ENCODE measurements at places on chromosomes 5 and 9.

DNA sequence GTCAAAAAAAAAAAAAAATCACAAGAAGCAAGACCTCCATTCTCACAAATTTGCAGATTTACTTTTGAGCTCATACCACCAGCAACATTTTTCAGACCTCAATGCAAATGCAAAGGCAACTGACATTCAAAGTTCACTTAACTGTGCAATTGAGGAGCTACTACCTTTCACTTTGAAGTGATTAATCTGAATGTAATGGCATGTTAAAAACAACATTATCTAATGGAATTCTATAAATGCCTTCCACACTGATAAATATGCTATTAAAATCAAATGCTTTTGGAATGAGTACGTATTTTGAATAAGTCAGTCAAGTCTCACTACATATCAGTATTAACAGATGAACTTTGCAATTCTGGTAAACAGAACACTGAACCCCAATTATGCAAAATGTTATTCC lies 32.3 kb downstream of the UBQLN1 start:
- DNase-seq, result no peak

- no peak for DNase-seq
Measured at GRCh38 chr9:93642961-93643360, 66.6 kb downstream of the PHF2 start.

- no peak for DNase-seq
Measured at GRCh38 chr9:16100537-16101091, 547.8 kb downstream of the CCDC171 start.

- DNase-seq, result no peak
Measured at GRCh38 chr9:6562871-6563430, 82.6 kb downstream of the GLDC start.

GRCh38 chr5:105504-106070 lies 13.6 kb downstream of the PLEKHG4B start:
- no peak for DNase-seq

DNA sequence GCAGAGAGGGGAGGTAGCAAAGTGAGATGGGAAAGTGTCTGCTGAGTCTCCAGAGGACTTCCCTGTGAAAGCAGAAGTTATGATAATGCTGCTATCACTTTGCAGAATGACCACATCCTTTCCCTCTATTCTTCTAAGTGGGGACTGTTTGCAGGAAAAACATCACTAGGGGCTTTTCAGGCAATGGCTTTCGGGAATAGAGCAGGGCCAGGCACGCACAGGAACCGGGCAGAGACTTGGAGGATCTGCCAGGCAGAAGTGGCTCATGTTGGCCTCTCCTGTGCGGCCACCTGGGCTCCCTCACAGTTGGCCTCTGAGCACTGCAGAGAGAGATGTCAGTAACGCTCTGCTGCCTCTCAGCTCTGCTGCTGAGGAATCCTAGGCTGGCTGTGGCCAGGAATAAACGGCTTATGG lies 214.7 kb downstream of the MAST4 start:
- no peak for DNase-seq

GRCh38 chr5:81208904-81209303 lies 24.2 kb upstream of the CKMT2 start:
- no peak for DNase-seq

- DNase-seq, result no peak
Measured at GRCh38 chr9:110452227-110452801, 114.7 kb upstream of the TXNDC8 start.

DNA sequence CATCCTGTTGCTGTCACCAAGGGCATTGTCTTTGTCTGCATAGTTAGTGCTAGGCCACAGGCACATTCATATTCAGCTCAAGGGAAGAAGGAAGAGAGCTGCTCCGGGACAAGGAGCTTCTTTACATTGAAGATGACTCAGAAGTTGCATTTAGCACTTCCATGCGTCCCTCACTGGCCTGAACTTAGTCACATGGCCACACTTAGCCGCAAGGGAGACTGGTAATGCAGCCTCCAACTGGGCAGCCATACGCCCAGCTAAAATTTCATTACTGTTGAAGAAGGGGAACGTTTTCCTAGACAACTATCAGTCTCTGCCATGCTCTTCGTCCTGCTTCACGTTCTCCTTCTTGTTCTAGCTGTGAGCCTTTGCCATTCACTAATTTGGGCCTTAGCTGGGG lies 20.0 kb downstream of the ACTL7B start:
- no peak for DNase-seq

DNA sequence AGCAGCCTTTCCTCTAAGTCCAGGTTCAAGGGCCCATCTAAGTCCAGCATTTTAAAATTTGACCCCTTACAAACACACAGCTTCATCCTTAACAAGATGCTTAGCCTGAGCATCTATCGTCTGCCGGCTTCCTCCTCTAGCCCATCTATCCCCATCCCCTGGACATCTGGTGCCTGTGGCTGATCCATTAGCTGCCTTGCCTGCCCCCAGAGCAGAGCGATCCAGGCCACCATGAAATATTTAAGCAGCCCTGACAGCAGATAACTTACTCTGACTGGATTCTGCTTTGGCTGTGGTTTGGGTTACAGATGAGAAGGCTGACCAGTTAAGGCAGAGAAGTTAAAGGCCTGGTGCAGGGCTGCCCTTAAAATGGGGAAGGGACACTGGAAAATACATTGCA lies 30.9 kb upstream of the CPEB4 start:
- DNase-seq, result no peak
